ENCODE measurements at places on chromosomes 5 and 9.
A peak's percentile ranks its signal among the peaks of the same experiment; 100 is the strongest.

GRCh38 chr5:119319401-119319800 is 36.4 kb upstream of the TNFAIP8 start:
- H3K4me1 ChIP-seq: peaks cover 74% of the 10 kb centered on the region
- H3K27me3 ChIP-seq: no peaks in the 10 kb centered on the region
- peaks cover 8% of the 10 kb centered on the region for H3K36me3 ChIP-seq
- DNase-seq: no peak

DNA sequence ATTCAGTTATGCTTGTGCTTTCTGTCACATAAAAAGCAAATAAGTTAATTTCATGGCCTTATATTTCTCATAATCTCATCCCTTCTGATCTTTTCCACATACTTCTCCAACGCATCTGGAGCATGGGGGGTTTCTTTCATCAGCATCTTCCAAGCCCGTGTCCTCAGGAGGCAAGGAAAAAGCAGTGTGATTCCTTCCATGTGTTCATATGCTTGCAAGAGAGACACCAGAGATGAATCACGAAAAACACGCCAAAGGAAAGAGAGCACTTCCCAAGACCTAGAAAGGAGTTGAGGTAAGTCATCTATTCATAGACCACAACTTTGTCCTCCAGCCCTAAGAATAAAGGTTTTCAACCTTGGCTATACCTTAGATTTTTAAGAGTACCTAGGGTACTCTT is 26.0 kb upstream of the SVEP1 start:
- no peaks in the 10 kb centered on the region for H3K36me3 ChIP-seq
- no peak overlapping the region for H3K27ac ChIP-seq
- H3K4me3 ChIP-seq: no peak overlapping the region
- no peaks in the 10 kb centered on the region for H3K27me3 ChIP-seq
- H3K4me1 ChIP-seq: no peaks in the 10 kb centered on the region
- no peak for DNase-seq

DNA sequence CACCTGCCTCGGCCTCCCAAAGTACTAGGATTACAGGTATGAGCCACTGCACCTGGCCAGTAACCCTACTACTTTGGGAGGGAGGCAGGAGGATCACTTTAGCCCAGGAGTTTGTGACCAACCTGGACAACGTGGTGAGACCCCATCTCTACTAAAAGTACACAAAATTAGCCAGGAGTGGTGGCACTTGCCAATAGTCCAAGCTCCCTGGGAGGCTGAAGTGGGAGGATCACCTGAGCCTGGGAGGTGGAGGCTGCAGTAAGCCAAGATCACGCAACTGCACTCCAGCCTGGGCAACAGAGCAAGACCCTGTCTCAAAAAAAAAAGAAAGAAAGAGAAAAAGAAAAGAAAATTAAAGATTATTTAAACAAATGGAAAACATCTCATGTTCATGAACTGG is 10.3 kb downstream of the GDF9 start:
- no peaks in the 10 kb centered on the region for H3K4me1 ChIP-seq
- no peak overlapping the region for H3K4me3 ChIP-seq
- peaks cover 26% of the 10 kb centered on the region for H3K27me3 ChIP-seq
- no peaks in the 10 kb centered on the region for H3K36me3 ChIP-seq

GRCh38 chr5:8012131-8012977 is 143.4 kb downstream of the MTRR start:
- H3K4me3 ChIP-seq: no peak overlapping the region
- DNase-seq: no peak
- no peaks in the 10 kb centered on the region for H3K4me1 ChIP-seq
- H3K27ac ChIP-seq: no peak overlapping the region
- peaks cover 4% of the 10 kb centered on the region for H3K36me3 ChIP-seq

DNA sequence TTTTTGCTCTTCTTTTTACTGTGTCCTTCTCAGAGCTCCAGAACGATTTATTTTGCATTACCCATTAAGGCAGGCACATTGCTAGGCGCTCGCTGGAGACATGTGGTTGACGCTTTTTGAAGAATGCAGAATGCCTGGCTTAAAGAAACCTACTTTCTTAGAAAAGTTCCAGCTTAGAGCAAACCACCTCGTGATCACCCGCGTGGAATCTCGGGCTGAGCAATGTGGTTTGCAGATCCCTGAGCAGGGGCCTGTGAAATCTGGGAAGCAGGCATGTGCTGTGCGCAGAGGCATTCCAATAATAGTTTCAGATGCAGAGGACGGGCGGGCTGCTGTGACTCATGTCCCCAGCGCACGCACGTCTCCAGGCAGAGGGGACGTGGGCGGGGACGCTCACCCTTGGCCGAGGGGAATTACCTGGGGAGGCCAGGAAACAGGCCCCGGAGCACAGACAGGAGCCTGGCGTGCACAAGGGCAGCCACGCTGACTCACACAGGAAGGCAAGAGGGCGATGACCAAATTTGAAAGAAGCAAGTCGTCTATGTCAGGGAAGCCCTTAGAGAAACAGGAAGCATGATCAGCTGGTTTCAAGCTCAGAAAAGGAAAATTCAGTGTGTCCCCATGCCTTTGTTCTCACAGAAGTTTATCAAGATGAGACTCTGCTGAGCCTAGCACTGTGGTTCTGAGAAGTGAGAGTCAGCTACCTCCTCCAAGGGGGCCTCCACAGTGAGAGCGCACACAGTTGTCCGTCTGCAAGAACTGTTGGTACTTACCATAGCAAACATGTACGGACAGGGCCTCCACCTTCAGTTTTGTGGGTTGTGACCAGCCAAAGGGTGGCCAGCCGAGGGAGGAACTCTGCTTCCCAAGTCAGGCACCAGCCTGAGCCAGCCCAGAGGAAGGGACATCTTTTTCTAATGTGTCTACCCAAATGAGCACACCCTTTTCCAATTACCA is 218.6 kb downstream of the PIK3R1 start:
- H3K4me3 ChIP-seq: peak overlapping the region; percentile 77
- H3K36me3 ChIP-seq: peaks cover 2% of the 10 kb centered on the region
- no peaks in the 10 kb centered on the region for H3K27me3 ChIP-seq
- H3K4me1 ChIP-seq: peaks cover 18% of the 10 kb centered on the region
- peak overlapping the region; percentile 83 for H3K27ac ChIP-seq

DNA sequence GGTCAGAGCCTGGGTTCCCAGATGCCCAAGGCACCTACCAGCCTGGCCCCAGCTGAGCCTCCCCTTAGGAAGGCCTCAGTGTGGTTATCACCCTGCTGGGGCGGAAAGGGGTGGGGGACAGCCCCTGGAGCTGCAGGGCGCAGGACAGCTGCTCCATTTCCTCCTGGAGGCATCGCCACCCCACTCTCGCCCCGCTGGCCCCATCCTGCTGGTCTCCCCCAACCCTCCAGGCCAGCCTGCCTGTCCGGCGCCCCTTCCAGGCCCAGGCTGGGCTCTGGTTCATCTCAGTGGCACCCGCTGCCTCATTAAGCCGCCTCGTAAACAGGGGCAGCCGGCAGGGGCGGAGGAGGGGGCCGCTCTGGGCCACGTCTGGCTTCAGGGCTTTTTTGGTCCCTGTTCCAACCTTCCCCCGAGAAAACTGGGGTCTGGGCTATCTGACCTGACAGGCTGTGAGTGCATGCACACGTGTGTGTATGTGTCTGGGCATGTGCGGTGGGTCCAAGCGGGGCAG is 30.8 kb upstream of the ENHO start:
- no peaks in the 10 kb centered on the region for H3K36me3 ChIP-seq
- no peak overlapping the region for H3K4me3 ChIP-seq
- H3K27ac ChIP-seq: no peak overlapping the region

DNA sequence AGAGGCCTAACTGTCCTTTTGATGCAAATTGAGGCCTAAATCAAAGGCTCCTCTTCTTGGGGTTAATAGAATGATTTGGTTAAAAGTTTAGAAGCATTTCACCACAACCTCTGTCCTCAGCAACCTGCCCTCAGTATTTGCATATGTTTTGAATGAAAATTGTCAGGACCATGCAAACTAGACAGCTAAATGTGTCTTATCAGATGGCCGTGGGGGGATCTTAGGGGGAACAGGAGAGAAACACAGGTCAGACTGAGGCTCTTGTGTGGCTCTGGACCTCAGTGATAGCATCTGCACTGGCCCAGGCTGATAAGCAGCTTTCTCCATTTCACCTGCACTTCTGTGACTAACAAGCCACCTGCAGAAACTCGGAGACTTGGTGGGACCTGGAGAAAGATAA is 49.0 kb downstream of the FOXI1 start:
- no peaks in the 10 kb centered on the region for H3K4me1 ChIP-seq
- H3K4me3 ChIP-seq: no peak overlapping the region
- H3K27ac ChIP-seq: no peak overlapping the region
- no peaks in the 10 kb centered on the region for H3K36me3 ChIP-seq

- no peak for DNase-seq
- no peak overlapping the region for H3K27ac ChIP-seq
- H3K4me1 ChIP-seq: no peaks in the 10 kb centered on the region
- H3K27me3 ChIP-seq: no peaks in the 10 kb centered on the region
Measured at GRCh38 chr5:81314581-81314980, 13.2 kb downstream of the ZCCHC9 start.

DNA sequence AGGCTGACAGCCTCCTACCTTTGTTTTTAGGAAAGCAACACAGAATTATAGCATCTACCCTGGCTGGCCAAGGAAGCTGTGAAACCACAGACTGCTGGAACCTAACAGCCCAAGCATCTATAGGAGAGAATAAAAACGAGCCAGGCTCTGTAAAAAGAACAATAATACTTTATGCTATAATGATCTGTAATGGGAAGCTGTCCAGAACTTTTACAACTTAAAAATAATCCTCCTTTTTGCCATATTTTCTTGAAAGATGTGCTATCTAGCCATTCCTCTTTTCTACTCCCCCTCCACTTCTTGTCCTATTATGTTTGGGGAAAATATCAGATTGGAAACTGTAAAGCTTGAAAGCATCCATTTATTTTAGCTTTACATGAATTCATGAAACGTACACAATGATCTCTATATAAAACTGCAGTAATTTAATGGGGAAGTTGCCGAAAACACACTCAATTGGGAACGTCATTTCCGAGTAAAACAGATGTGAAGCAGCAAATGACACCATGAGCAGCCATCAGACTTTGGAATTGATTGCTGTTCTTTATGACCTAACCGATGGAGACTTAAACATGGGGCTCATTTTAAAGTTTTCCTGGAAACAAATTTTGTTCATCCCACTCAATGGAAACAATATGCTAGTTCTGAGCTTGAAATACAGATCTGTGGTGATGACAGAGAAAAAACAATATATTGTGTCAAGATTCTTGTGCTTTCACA is 450.3 kb upstream of the CLINT1 start:
- no peaks in the 10 kb centered on the region for H3K4me1 ChIP-seq
- H3K36me3 ChIP-seq: no peaks in the 10 kb centered on the region
- no peak for DNase-seq

- no peak for DNase-seq
- H3K27me3 ChIP-seq: peaks cover 55% of the 10 kb centered on the region
- H3K27ac ChIP-seq: no peak within 1 kb of the TSS
- no peaks in the 10 kb centered on the region for H3K4me1 ChIP-seq
- H3K36me3 ChIP-seq: no peaks in the 10 kb centered on the region
- peak within 1 kb of the TSS; percentile 53 for H3K4me3 ChIP-seq
Measured at GRCh38 chr5:95284572-95285408, at the start of gene MCTP1. TSS of gene MCTP1 (minus strand) at chr5:95285094.

DNA sequence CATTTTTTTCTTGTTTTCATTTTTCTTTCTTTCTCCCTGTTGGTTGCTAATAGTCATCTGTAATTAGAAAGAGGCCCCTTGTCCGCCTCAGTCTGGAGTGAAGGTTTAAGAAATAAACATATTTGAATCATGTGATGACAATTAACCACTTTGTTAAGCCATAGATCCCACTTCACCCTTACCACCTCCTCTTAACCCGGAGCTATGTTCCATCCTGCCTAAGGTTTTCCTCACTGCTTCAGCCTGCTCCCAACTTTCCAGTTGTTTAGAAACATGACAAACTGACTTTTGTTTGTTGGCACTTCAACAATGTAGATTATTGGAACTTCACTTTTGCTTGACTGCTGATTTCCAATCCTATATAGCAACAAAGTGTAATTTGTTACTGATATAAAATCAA is 37.4 kb upstream of the SSBP2 start:
- no peaks in the 10 kb centered on the region for H3K27me3 ChIP-seq
- H3K36me3 ChIP-seq: peaks cover 3% of the 10 kb centered on the region
- no peak overlapping the region for H3K27ac ChIP-seq
- no peak for DNase-seq
- peaks cover under 1% of the 10 kb centered on the region for H3K4me1 ChIP-seq

GRCh38 chr9:93094658-93095204 is 1.3 kb upstream of the CARD19 start:
- peak overlapping the region; percentile 93 for H3K4me3 ChIP-seq
- H3K27ac ChIP-seq: peak overlapping the region; percentile 93
- DNase-seq: no peak
- H3K27me3 ChIP-seq: no peaks in the 10 kb centered on the region
- peaks cover 42% of the 10 kb centered on the region for H3K4me1 ChIP-seq
- H3K36me3 ChIP-seq: peaks cover 24% of the 10 kb centered on the region

DNA sequence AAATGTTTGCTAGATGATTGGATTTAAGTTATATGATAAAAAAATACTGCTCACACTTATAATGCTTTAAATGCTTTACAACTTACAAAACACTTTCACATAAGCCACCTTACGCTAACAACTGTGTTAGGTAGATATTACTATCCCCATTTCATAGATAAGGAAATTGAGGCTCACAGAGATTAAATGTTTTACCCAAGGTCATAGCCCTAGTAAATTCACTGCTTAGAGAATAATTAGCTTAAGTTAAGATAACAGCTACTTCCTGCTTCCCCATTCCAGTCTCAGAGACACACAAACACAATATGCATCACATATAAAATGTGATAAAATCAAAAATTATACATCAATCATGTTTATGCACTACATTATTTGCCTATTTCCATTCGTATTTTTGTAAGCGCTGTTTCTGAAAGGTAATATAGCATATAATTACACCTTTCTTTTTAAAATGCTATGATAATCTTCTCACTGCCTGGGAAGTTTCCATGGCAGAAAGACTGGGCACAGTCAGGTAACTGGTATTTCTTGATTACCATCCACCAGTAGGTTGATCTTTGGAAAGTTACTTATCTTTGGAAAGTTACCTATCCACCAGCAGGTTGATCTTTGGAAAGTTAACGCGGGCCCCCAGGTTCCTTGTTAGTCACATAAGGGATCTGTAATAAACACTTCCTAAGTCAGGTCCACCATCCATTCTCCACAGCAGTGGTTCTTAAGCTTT is 101.1 kb downstream of the NFIB start:
- peaks cover 12% of the 10 kb centered on the region for H3K27me3 ChIP-seq
- no peak for DNase-seq
- no peaks in the 10 kb centered on the region for H3K36me3 ChIP-seq
- H3K4me1 ChIP-seq: no peaks in the 10 kb centered on the region

DNA sequence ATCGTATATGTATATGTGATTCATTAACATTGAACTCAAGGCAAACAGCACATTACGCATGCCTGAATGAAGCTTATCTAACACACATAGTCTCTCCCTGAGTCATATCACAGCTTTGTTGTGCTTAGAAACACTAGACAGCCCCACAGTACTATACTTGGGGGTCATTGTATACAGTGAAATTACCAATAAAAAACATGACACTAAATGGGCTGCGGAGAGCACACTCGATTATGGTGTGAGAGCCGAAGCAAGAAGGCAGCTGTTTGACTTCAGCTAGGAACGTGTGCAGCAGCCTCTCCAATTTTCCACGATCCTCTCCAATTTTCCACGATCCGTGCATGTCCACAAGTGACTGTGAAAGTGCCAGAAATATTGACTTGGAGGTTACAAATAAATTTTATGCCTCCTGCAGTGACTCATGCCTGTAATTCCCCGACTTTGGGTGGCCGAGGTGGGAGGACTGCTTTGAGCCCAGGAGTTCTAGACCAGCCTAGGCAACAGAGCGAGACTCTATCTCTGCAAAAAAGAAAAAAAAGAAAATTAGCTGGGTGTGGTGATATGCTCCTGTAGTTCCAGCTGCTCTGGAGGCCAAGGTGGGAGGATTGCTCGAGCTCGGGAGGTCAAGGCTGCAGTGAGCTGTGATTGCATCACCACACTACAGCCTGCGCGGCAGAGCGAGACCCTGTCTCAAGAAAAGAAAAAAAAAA is 102.4 kb downstream of the DAPK1 start:
- peaks cover 27% of the 10 kb centered on the region for H3K27me3 ChIP-seq
- no peak overlapping the region for H3K4me3 ChIP-seq
- H3K4me1 ChIP-seq: no peaks in the 10 kb centered on the region
- no peaks in the 10 kb centered on the region for H3K36me3 ChIP-seq
- no peak overlapping the region for H3K27ac ChIP-seq
